Mucosa of descending colon (tissue), 3 donors: ENCODE measurements at places on chromosomes 12 and 14.

DNA sequence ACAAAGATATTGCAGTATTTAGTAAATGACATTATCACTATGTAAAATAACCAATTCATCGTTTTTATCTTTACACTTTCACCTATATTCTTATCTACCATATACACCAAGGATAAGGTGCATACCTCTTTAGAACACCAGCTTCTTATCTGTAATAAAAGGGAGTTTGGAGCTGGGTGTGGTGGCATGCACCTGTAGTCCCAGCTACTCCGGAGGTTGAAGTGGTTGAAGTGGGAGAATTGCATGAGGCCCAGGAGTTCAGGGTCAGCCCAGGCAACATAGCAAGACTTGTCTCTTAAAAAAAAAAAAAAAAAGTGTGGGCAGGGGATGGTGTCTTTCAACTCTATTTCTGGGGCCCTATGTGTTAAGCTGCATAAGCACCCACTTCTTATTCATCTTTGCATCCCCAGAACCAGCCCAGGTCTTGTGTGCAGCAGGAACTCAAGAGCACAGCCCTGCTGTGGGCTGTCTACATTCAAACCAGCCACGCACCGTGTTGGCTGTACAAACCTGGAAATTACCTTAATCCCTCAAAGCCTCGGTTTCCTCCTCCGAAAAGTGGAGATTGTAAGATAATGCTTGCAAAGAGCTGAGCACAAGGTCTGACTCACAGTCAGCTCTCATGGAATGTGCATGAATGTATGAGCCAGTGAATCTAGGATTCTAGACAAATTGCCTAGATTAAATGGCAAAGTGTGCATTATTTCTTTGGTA is 256.6 kb upstream of the FOXN3 start:
- no peak for DNase-seq

- no peak for DNase-seq
These were observed 52.3 kb upstream of the ATP2A2 start for GRCh38 chr12:110228756-110229155.

- no peak for DNase-seq
These were observed 413.0 kb downstream of the GXYLT1 start for GRCh38 chr12:41731691-41732090.

GRCh38 chr12:122067548-122067947 is 11.0 kb upstream of the MLXIP start:
- no peak for DNase-seq

GRCh38 chr14:52583544-52583943 is 30.9 kb downstream of the GPR137C start:
- no peak for DNase-seq
